ENCODE measurements at places on chromosomes 11 and 22.

DNA sequence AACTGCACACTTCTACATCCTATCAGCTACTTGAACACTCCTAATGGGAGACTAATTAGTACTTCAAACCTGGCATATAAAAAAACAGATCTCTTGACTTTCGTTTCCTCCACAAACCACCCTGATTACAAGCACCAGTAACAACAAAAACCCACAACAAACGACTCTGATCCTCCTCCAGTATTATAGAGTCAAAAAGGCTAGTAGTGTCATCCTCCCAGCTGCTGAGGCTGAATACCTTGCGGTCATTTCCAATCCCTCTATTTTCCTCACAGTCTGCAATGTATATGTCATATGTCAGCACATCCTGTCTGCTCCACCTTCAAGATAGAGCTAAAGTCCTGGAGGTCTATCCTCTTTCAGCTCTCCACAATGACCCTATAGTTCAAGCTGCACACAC lies 688.9 kb upstream of the RAG2 start:
- DNase-seq = no peak

- no peak for DNase-seq
These were observed 20.7 kb downstream of the GRIK4 start for GRCh38 chr11:120532082-120532831.

DNA sequence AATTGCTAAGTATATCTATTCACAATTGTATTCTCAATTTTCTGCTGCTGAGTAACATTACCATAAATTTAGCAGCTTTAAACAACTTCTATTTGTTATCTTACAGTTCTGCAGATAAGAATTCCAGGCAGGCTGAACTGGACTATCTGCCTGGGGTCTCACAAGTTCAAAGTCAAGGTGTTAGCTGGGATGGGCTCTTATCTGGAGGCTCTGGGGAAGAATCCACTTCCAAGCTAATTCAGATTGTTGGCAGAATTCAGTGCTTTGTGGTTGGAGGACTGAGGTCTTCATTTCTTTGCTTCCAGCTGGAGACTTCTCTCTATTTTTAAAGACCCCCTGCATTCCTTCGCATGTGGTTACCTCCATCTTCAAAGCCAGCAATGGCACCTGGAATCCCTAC lies 329.9 kb upstream of the ISX start:
- no peak for DNase-seq

GRCh38 chr11:35011389-35011788 lies 95.0 kb downstream of the PDHX start:
- no peak for DNase-seq

DNA sequence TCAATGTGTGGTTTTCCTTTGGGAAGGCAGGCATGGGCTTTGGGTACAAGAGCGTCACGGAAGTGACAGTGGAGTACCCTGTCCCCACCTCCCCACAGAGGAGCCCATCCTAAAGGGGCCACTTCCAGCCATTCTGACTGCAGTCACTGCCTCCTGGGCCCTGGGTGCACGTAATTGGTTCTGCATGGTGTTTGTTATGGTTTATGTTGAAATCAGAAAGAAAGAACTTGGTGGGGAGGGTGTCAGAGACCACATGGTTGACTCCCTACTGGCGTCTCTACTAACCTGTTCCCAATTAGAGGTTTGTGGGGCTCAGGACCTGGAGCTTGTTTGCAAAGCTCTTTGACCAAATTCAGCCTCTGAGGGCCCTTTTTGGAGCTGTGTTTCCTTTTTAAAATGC lies 40.8 kb downstream of the RIBC2 start:
- no peak for DNase-seq

DNA sequence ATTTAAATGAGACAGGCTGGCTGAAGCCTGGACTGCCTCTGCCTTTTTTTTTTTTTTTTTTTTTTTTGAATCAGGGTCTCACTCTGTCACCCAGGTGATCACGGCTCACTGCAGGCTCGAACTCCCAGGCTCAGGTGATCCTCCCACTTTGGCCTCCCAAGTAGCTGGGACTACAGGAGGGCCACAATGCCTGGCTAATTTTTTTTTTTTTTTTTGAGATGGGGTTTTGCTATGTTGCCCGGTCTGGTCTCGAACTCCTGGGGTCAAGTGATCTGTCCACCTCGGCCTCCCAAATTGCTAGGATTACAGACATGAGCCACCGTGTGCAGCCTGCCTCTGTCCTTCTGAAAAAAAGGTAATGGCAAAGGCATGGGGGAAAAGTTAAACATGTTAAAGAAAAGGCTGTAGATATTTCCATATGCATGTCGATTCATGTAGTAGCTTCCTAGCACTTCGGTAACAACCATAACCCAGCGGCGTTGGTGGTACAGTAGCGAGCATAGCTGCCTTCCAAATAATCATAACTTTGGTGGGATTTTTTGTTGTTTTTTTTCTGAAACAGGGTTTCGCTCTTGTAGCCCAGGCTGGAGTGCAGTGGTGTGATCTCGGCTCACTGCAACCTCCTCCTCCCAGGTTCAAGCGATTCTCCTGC lies 48.8 kb downstream of the MCHR1 start:
- DNase-seq = no peak

DNA sequence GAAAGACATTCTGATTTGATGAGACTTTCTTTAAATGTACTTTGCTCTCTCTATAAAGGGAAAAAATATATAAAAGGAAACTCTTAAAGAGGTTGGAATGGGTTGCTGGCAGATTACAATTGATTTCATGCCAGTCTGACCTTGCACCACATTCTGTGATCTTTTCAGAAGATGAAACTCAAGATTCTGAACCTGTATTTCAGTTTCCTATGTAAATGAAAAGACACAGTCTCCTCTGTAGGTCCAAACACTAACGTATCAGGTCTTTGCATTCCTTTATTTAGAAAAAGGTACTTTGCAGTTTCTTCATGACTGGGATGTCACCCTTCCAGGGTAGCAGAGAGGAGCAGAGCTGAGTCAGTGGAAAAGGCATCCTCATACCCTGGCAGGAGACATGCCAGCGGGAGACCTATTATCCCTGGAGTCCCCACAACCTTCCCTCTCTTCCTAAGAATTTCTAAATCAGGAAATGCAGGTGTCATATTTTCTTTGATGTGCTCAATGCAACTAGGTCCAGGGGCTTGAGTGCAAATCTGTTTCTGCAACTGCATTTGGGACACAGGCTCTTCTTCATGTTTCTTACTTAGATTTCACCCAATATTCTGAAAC lies 282.6 kb downstream of the CADM1 start:
- no peak for DNase-seq

GRCh38 chr11:62680825-62681240 lies 2.0 kb upstream of the UBXN1 start:
- no peak for DNase-seq

GRCh38 chr22:27157666-27158370 lies 500.4 kb downstream of the MIAT start:
- DNase-seq = no peak

DNA sequence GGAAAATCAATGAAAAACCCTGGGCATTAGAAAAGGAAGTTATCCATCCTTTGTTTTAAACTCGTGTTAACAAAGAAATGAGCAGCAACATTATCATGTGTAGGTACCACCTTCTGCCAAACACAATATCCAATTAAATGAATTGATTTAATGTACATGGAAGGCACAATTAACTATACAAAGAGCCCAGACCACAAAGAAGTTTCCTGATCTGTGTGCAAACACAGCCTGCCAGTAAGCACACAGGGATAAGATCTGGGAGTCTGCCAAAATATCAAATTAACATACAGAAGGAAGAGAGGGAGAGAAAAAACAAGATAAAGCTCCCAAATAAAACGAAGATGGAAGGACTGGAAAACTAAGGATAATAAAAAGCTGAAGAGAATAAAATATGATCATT lies 54.1 kb upstream of the SLC25A1 start:
- no peak for DNase-seq

- no peak for DNase-seq
These were observed 69.5 kb downstream of the ZNRF3 start for GRCh38 chr22:28952857-28953256.

GRCh38 chr11:123103326-123103980 lies 41.5 kb upstream of the HSPA8 start:
- no peak for DNase-seq

DNA sequence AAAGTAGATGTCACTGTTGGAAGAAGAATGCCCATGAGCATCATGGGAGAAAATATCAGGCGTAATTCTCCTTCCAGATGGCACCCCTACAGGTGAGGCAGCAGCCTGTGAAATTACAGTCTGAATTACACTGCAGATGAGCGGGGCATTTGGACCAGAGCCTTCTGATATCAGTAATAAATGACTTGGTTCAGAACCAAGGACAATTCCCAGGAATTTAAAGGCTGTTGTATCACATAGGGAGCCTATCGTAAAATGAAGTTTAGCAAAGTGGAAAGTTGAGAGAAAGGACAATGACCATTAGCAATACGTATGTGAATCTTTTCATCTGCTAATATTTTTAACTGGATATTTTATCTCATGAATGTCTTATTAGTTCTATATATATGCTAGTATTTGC lies 61.3 kb downstream of the PRMT3 start:
- no peak for DNase-seq

- no peak for DNase-seq
These were observed 59.6 kb upstream of the PDE3B start for GRCh38 chr11:14584035-14584363.

GRCh38 chr11:109308551-109308950 lies 113.4 kb upstream of the C11orf87 start:
- DNase-seq = no peak

DNA sequence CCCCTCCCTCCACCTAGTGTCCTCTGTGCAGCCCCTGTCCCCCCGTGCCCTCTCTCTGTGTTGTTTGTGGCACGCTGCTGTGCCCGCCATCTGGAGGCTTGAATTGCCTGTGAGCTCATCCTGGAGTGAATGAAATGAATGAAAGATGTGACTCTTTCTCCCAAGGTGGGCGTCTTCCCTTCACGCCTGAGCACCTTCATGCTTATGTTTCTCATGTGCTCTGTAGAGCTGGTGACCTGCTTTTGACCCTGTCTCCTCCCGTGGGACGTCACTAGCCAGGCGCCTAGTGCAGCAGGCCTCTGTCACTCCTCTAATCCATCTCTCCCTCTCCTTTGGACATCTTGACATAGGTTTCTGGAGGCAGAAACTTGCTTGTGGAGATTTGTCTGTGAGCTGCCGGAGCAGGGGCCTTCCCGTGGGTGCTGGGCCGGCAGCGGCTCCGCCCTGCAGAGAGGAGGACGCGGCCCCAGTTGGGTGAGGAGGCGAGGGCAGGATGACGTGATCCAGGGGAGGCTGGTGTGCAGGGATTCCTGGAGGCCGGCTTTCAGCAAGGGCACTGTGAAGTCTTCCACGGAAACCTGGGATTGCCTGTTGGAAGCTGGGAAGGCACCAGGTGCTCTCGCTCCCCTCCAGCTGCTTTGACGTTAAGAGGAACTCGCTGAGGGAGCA lies 40.6 kb downstream of the MUC6 start:
- no peak for DNase-seq

DNA sequence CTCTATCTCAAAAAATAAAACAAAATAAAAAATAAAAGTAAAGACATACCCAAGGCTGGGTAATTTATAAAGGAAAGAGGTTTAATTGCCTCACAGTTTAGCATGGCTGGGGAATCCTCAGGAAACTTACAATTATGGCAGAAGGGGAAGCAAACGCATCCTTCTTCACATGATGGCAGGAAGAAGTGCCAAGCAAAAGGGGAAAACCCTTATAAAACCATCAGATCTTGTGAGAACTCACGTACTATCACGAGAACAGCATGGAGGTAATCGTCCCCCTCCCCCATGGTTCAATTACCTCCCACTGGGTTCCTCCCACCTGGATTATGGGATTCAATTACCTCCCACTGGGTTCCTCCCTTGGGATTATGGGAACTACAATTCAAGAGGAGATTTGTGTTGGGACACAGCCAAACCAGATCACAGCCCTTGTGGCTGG lies 8.3 kb upstream of the SSTR3 start:
- DNase-seq = no peak

DNA sequence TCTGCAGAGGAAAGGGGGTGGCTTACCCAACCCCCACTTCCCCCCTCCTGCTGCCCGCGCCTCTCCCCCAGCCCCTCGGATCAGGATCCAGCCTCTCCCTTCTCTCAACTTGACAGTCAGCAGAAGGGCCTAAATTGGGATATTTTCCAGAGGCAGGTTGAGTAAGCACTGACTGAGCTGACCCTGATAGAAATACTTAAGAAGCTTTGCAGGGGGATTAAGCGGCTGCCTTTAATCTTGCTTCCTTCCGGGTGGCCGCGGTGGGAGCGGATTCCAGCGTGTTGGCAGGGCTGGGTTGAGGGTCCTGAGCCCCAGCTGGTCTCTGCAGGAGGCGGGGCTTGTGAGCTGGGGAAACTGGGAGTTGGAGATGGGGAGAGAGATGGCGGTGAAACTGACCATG lies 445.2 kb downstream of the NTM start:
- no peak for DNase-seq

DNA sequence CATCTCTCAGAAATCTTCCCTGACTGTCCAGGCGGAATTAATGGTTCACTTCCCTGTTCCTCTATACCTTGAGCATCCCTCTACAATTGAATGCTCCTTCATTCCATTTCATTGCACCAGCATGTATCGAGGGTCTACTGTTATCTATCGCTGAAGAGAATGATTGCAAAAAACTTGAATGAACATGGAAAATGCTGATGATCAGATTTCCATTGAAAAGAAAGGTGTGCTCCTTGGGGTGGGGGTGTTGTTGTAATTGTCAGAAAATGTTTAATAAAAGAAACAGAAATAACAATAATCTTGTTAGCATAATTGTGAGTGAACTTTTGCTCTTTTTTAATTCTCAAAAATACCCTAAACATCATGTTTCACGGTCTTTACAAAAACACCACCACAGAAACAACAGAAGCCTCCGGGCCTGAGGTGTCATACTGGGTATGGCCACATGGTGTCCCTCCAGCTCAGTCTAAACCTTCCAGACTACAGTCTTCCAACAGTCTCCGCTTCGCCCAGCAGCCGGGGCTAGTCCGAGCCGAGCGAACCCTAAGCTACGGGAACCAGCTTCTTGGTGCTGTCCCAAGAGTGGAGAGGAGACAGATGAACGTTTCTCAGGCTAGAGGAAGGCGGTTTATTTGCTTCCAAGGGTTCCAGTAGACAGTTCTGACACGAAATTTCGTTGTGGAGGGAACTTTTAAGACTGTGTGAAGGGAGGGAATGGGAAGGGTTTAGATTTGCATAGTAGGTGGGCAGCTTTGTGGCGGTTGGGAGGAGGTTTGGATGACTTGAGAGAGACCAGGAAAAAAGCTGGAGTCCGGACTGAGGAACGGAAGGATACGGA lies 75.8 kb upstream of the ZBED5 start:
- peak; percentile 83 for DNase-seq

DNA sequence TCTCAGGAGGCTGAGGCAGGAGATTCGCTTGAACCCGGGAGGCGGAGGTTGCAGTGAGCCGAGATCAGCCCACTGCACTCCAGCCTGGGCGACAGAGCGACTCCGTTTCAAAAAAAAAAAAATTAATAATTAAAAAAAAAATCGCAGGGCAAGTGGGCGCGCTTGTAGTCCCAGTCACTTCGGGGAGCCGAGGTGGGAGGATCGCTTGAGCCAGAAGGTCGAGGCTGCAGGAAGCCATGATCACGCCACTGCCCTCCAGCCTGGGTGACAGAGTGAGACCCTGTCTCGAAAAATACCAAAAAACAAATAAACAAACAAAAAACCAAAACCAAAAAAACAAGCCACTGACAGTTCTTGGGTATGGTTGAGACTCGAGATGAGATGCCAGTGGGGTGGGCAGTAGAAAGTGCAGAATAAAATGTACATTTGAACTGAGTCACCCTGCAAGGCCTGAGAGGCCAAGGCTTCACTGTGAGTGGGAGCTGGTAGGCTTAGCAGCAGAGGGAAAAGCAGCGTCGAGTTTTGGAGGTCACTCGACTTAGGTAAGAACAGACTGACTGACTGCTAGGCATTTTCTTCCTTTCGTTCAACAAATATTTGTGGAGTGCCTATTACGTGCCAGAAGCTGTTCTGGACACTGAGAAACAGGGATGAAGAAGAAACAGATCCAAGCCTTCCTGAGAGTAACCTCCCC lies 635 bp upstream of the LDHA start:
- no peak for DNase-seq
